ENCODE measurements at places on chromosomes 4 and X.
A peak's percentile ranks its signal among the peaks of the same experiment; 100 is the strongest.

DNA sequence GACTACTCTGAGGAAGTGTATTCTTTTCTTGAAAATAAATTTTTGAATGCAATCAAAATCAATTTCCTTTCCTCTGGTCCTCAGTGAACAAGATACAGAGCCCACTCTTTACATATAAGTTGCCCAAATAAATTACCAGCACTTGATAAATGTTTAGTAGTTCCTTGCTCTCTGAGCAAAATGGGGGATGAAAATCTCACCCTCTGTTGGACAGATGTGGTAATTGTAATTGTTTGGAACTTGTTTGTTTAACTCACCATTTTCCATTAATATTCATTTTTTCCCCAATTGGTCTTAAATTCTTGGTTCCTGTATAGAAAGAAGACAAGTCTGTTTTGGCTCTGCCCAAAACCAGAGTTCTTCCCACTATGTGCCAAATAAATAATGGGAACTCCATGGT, 146.3 kb downstream of the LDB2 start:
- DNase-seq: no peak

DNA sequence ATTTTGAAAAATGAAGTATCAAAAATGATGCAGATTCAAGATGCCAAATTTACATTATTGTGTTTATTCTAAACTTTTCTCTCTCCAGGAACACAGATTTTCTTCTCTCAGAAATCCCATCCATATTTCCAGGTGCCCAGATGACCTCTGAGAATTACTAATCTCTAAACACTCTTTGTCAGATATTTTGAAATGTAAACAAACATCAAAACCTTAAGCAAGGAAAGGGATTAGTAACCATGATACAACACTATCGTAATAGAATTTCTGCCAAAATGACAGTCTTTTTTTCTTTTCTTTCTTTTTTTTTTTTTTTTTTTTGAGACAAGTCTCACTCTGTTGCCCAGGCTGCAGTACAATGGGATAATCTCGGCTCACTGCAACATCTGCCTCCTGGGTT, 76.7 kb downstream of the PDS5A start:
- no peak for DNase-seq

DNA sequence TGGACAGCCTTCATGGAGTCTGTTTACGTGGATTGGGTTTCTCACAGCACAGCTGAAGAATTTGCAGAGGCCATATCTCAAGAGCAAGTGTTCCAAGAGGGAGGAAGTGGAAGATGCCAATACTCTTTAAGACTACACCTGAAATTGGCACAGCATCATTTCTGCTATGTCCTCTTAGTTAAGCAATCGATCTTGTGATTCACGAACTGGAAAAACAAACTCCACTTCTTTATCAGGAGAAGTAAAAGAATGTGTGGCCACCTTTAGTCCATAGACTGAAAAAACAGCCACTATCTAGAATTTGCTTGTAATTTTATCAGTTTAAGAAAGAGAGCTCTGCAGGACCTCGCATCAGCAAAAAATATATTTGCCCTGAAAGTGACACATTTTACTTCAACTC, 473.1 kb upstream of the ATOH1 start:
- DNase-seq: no peak

DNA sequence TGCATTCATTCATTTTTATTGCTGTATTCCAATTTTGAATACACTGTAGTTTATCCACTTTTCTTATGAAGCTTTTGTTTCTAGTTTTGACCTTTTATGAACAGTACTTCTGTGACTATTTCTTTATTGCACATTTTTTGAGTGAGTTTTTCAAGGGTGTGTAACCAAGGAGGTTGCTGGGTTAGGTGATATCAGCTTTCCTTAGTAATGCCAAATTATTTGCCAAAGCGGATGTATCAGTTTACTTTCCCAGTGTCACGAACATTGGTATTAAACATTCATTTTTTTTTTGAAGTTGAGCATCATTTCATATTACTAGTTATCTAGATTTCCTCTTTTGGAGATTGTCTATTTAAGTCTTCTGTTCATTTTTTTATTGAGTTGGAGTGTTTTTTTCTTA, 32.9 kb downstream of the STIM2 start:
- no peak for DNase-seq

DNA sequence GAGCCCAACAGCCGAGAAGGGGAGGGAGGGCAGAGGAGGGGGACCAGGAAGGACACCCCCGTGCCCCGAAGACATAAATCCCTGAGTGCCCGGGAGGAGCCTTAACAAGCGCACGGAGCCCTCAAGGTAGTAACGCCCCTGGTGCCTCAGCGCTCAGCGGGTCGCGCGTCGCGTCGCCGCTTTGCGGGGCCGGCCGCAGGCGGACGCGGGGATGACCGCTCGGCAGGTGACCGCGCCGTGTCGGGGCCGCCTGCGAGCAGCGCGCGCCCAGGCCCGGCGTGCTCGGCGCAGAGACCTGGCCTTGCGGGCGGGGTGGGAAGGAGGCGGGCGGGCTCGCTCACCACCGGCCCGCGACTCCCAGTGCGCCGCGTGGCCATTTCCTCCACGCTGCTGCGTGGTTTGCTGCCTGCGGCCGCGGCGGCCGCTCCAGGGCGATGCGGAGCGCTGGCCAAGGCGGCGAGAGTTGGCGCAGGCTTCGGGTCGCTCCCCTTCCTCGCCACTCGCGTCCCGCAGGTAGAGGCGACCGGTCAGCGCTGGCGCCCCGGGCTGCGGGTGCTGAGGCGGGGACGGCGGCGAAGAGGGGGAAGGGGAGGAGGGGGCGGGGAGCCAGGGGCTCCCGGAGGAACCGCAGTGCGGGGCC, 632 bp downstream of the CCSER1 start:
- no peak for DNase-seq

GRCh38 chr4:33255507-33255906, 2535.3 kb downstream of the PCDH7 start:
- no peak for DNase-seq

DNA sequence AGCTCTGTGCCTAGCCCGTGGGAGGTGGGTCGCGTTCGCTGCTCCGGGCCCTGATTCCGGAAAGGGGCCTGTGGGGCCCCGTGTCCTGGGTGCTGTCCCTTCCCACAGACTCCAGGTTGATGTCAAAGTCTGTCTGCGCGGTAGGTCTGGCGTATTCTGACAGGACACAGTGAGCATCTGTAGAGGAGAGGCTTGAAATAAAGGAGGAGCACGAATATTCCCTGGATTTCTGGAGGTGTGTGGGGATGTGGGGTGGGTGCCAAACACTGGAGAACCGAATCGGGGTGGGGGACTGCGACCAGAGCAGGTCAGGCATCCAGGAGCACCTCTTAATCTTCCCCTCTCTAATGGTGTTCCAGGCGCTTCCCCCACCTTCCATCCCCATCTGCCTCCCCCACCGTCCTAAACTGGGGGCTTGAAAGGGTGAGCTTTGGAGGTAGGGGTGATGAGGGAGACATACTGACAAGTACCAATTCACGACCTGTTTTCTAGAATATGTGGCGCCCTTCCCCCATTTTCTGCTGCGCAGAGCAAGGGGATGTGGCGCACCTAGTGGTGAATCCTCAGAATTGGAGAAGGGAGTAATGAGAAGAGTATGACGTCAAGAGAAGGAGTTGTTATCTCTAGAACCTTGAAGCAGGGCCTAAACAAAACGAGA, 877 bp downstream of the GPRASP1 start:
- DNase-seq: peak; percentile 34

- DNase-seq: no peak
These were observed 575 bp upstream of the KLHL5 start for GRCh38 chr4:39061457-39061856.

DNA sequence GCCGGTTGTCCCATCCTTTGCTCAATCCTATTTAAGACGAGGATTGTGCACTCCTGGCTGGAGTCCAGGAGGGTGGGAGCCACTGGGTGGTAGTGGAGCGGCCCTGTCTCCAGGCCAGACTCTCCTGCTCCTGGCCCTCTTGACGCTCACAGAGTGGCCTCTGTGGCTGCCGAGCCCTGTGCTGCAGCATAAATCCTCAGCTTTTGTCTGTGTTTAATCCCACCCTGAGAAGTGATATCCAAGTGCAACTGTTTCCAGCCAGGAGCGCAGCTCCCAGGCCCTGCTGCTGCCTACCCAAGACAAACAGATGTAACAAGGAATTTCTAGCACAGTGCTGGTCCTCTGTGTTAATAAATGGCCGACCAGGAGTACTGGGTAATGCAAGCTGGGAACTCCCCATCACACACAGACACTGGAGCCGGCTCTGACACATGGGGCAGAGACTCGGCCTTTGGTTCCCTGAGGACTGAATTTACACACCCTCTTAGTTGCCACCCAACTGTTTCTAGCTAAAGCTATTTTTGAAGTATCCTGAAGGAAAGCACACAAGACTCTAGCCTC, 85.3 kb downstream of the GATB start:
- DNase-seq: no peak

GRCh38 chr4:161936625-161937550, 226.9 kb downstream of the FSTL5 start:
- DNase-seq: no peak

DNA sequence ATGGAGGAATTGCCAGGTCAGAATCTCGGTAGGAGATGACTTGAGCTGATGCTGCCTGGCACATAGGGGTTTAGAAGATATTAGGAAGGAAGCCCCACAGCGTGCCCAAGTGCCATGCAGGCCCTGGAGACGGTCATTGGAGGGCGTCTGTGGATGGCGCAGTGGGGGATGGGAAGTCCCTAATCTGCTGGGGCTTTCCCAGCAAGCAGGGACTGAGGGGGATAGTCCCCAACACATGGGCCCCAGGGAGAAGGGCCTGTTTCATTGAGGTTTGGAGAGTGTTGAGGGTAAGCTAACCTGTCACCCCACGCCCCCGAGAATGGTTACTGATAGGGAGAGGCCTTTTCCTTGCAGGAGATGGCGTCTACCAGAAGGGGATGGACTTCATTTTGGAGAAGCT, 7.8 kb downstream of the TAFAZZIN start:
- DNase-seq: no peak

GRCh38 chr4:116585246-116585645, 500.1 kb downstream of the TRAM1L1 start:
- no peak for DNase-seq

GRCh38 chr4:156953951-156954350, 17.6 kb downstream of the PDGFC start:
- DNase-seq: no peak

DNA sequence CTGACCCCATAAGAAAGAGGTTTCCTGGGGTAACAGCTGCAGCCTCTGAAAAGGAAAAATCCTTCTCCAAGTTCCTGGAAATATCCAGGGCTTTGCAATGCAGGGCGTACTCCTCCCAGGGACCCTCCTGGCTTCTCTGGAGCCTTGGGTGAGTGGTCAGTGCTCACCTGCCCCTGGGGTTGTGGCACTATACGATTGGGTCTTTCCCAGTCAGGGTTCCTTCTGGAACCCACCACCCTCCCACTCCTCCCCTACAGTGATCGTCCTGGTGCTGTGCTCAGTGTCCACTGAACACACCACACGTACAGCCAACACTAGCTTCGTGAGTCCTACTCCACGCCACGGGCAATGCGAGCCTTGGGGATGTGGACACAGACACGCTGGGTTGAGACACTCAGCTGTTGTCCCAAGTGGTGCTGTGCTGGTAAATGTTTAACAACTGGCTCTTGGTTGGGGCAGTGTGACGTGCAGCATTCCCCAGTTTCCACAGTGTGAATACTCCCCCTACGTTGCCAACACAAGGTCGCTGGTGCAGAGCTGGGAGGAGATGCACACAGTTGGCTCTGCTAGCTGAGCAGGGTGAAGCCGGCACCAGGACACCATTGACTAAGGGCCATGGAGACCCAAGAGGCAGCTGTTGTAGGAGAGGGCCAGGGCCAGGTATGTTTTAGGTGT, 65.4 kb downstream of the HTRA3 start:
- DNase-seq: no peak

Measured in activated CD4-positive, CD25-positive, alpha-beta regulatory T cell treated with anti-CD3 and anti-CD28 coated beads, Interleukin-2, amount 50 U/mL, for 72 hours (primary cell).